ENCODE measurements at places on chromosomes 7 and 10.

DNA sequence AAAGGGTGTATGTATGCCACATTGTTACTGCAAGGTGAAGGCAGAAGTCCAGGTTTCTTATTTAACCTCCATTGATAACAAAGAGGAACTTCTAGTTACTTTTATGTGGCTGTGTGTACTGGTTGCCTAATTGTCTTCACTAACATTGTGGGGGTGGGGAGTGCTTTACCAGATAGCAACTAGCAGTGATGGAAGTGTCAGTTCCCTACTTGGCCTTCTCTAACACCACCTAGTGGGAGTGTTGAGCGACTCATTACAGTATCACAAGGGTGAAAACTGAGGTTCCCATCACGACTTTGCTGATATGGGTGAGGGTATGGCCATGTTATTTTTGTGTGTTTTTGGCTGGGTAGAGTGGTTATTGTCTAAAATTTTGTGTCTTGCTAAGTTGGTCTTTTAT, 274.4 kb downstream of the THSD7A start:
- no peak for DNase-seq

DNA sequence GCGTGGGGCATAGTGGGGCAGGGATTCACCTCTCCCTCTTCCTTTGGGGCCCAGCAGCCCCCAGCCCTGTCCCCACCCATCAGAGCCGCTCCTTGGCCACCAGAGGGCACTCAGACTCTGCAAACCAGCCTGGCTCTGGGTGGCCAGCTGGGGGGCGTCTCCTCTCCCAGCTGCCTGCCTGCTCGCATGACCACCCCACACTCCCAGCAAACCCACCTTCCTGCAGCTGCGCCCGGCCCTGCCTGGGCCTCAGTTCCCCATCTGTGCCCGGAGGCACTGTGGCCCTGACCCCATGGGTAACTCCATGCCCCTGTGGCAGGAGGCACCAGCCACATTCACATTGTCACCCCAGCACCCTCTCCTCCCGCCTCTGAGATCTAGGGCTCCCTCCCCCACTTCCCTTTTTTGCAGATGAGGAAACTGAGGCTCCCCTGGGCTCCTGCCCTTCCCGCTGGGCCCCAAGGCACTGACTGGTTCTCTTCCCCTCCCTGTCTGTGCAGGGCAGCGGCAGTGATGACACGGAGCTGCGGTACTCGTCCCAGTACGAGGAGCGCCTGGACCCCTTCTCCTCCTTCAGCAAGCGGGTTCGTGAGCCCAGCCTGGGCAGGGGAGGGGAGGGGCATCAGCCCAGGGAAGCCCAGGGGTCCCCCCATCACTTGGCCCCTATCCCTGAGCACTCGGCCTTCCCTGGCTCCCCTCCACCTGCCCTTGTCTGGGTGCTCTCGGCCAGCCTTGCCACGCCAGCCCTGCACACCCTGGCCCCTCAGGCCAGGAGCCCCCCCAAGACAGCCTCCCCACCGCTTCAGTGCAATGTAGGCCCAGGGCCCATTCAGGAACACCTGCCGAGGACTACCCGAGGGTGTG, 6.9 kb upstream of the SH2B2 start:
- peak; percentile 40 for DNase-seq

DNA sequence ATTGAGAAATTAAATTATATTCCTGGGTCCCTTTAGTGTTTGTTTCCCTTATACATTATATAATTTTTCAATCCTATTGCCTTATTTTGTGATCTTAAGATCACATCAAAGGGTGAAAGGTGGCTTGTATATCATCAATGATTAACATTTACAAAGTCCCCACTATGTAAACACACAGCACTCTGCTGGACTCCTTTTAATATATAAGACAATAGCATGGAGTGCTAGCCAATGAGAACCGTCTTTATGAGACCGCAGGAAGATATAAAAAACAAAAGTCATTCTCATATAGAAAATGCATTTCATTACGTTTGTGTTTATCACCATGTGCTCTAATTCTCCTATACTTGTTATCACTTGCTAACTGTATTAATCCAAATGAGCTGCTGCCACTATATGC, 108.5 kb downstream of the HOXA1 start:
- DNase-seq: no peak

DNA sequence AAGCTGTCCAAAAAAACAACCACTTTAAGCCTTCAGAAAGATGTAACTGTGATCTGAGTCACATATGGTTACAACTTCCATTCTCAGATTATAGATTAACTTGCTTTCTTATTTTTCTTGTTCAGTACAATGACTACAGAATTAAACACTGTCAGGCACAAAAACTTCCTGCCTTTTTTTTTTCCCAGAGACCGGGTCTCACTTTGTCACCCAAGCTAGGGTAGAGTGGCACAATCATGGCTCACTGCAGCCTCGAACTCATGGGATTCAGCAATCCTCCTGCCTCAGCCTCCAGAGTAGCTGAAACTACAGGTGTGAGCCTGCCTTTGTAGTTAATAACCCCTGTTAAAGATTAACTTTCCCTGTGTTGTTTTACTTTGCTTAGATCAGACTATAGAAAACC, 163.2 kb downstream of the AVL9 start:
- no peak for DNase-seq

DNA sequence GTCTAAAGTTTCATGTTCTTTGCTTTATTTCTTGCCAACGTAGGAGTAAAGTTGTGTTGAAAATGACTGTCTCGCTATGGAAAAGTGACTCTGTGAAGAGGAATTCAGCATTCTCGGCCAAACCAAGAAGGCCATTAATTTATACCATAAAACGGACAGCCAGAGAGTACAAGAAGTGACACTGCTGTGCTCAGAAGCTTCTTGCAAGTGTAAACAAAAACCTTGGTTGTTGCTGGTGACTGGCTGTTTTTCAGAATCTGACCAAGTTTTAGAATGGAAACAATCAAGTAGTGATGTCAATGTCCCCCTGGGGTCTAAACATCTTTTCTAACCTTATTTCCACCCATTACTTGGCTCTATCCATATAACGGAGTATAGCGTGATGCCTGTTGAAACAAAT, 201.9 kb downstream of the INHBA start:
- no peak for DNase-seq

DNA sequence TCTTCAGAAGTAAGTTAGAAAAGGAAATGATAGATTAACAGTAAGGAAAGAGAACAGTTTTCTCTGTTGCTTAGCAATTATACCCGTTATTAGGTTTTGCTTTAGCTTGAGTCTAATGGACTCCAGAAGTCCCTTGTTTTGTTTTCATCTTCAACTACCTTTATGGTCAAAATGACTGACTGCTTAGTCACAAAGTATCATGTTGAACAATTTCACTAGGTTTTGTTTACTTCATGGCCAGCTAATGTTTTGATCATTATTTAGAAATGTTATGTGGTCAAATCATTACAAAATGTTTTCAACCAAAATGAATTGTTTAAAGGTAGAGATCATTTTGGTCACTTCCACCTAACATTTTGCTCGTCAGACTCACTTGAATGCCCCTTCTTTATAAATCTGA, 1.9 kb downstream of the UBN2 start:
- DNase-seq: no peak

GRCh38 chr7:140078392-140078791, 15.6 kb upstream of the PARP12 start:
- DNase-seq: no peak

DNA sequence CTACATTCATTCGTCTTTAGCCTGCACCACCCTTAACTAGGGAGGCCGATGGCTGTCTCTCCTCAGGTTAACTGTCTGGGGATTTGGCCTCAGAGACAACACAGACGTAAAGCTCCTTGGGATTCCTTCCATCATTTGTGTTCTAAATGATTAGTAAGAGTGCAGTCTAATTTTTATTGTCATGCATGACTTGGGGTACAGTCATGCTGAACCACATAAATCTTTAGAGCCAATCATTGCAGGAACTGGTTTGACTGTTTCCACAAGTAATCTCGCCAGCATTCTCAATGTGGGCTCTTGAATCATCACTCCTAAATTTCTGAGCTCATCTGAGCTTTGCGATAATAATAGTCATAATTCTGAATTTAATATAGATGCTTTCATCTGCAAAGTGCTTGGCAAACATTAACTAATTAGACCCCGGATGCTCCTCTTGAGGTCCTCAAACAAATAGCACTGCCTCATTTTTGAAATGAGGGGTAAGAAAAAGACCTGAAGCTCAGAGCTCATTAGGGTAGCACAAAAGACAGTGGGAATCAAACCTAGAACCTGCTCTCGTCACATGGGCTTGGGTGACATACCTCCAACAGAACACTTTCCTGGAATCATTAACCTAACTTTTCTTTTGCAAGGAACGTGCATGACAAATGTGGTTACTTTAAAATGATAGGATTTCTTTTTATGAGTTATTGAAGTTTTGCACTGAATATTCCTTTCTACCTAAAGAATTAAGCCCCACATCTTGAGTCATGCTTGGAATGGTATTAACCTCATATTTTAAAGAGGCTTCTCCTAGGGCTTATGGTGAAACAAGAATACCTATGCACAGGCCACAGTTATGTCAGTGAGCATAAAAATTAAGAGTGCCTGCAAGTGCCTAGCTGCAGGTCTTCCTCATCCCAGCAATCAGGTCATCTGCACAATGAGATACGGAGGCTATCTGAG, 118.9 kb upstream of the NRP1 start:
- no peak for DNase-seq

DNA sequence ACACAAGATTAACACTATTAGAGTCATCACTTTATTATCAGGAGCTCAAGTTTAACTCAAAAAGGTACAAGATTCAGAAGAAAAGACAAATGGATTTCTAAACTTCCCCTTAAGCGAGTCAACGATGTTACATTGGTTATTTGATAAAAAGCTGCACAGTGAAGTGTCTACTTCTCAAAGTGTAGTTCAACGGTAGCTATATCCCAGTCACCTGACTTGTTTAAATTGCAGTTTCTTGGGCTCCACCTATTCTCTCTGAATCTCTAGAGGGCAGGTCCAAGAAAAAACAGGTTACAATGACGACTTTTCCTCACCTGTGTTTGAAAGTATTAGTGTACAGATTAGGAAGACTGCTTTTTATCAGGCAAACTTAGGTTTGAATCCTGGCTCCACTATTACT, 16.6 kb downstream of the MINDY3 start:
- no peak for DNase-seq

- DNase-seq: no peak
Measured at GRCh38 chr10:107487284-107487683, 322.8 kb upstream of the SORCS1 start.

GRCh38 chr10:24209432-24209771, 464 bp downstream of the KIAA1217 start:
- DNase-seq: no peak

Measured in NCI-H1694 treated with DMSO at 0.1 percent for 48 hours (cell line).